Stimulated activated CD8-positive, alpha-beta memory T cell treated with anti-CD3 and anti-CD28 coated beads, Interleukin-4, amount 100 ng/mL, for 1 hour (primary cell): ENCODE measurements at places on chromosomes 3 and 15.

DNA sequence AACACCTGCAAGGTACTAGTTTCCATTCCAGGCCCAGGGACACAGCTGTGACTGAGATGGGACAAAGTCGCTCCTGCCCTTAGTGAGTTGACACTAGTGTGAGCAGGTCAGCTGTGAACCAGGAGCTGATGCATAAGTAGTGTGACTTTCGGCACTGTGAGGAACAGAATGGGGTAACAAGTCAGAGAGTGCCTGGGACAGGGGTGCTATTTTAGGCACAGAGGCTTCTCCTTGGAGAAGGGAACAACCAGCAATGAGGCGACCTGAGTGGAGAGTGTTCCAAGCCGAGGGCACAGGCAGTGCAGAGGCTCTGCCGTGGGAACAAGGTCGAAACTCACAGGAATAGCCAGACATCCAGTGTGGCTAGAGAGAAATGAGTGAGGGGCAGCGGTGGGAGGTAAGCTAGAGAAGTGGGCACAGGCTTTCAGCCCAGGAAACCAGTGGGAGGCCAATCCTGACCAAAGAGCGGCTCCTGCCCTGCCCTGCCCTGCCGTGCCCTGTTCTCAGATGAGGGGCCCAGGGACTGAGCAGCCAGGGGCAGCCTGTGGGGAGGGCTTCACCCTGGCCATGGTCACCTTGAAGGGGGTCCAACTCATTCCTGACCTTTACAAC, 14.2 kb downstream of the DNAH1 start:
- no peak for DNase-seq

- DNase-seq: no peak
Measured at GRCh38 chr15:82140886-82141285, 95.1 kb upstream of the MEX3B start.

DNA sequence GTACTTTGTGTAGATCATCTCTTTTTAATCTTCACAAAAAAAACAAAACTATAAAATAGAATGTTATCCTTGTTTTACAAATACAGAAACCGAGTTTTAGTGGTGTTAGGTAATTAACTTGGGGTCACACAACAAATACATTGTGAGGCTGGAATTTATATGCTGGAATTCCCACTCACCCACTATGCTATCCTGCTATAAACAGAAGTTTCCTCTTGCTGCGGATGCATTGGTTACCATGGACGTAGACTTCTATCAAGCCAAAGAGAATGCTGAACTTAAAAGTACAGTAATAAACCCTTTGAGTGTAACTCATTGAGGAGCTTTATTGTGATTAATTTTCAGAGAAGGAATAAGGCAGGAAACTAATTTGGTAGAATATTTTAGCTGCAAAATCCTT, 9.2 kb downstream of the SNAP23 start:
- DNase-seq: no peak

DNA sequence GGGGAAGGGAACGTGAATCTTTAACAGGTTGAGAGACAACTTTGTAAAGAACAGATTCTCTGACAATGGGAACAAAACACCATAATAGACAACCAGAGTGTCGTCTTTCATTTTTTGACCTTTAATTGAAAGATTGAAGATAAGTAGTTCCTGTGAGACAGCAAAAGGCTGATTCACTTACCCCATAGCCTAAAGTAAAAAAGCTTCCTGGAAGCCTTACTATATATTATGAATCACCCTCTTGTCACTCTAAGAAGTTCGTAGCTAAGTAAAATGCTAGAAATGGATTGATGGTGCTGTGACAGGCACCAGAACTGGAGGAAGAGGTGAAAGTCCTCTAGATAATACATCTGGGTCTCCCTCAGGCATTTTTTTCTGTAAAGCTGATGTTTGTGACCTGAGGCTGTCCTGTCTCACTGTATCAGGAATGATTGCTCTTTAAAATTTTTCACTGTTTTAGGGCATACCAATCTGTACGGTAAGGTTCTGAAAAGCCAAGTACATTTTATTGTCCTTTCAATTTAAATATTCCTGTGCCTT, 824.6 kb upstream of the SEMA6D start:
- DNase-seq: no peak

DNA sequence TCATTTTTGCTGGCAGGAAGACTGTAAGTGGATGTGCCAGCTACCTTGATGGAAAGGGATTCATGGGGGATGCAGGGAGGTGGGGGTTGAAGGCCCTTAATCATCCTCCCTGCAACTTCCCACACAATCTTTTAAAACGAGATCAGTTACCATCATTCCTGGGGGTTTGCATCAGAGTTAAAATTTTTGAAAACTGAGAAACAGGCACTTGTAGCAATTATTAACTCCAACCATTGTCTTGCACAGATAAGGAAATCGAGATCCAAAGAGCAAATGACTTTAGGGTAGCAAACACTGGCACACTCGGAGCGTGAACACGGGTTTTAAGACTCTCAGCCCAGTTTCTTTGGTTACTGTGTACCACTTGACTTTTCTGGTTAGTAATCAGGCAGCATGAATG, 41.9 kb downstream of the GPD1L start:
- no peak for DNase-seq

DNA sequence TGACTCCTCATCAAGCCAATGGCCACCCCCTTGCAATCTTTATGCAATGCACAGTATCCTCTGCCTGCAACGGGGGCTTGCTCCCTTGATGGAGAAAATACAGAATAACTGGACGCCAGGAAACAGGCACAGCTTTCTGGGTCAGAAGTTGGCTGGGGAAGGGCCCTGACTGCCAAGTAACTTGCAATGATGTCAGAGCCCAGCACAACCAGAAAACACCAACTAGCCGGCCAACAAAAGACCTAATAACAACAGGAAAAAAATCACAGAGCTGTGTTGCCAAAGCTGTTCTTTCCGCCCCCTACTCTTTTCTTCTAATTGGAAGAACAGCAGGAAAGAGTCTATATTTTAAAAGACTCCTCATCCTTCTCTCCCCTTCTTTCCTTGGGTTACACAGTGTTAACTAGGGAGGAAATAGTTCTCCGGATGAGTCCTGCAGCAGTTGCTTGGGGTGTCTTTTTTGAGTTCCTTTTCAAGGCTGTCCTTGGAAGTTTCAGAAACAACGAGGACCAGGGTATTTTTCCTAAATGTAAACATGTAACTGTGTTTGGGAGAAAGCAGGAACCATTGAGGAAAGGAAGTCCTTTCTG, 1.4 kb upstream of the SEMA6D start:
- DNase-seq: no peak

DNA sequence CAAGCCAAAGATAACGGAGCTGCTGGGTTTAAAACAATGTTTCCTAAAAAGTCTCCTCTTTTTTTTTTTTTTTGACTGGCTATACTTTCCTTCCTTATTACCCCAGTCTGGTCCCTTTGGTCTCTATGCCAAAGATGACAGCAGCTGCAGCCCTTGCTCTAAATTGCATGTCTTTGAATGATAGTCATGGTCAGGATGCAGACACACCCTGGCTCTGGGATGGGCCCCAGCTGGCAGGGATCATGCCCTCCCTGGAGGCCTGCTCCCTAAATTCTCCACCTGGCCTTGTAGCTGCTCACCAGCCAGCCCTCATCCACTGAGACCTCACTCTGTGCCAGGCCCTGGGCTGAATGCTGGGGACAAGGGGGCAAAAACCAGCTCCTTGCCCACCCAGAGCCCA, 95.8 kb downstream of the MESD start:
- DNase-seq: no peak

- peak; percentile 34 for DNase-seq
Measured at GRCh38 chr3:30644615-30645014, 38.2 kb downstream of the TGFBR2 start.

DNA sequence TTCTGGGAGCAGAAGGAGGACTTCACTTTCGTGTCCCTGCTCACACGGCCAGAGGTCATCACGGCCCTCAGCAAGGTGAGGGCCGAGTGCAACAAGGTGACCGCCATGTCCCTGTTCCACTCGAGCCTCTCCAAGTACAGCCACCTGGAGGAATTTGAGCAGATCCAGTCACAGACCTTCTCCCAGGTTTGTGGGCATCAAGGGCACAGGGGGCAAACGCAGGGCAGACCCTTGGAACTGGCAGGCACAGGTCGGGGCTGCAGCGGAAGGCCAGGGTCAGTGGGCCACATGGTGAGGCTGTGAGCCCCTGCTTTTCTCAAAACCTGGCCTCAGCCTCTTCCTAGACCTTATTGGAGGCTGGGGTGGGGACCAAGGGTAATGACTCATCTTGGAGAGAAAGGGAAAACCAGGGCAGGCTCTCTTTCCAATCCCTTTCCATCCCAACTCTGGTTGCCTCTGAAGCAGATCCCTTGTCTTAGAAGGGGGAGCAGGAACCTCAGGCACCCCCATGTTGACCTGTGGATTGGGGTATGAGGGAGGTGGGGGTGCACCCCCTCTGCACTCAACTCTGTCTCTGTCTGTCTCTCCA, 29.5 kb downstream of the DNAH1 start:
- DNase-seq: no peak

DNA sequence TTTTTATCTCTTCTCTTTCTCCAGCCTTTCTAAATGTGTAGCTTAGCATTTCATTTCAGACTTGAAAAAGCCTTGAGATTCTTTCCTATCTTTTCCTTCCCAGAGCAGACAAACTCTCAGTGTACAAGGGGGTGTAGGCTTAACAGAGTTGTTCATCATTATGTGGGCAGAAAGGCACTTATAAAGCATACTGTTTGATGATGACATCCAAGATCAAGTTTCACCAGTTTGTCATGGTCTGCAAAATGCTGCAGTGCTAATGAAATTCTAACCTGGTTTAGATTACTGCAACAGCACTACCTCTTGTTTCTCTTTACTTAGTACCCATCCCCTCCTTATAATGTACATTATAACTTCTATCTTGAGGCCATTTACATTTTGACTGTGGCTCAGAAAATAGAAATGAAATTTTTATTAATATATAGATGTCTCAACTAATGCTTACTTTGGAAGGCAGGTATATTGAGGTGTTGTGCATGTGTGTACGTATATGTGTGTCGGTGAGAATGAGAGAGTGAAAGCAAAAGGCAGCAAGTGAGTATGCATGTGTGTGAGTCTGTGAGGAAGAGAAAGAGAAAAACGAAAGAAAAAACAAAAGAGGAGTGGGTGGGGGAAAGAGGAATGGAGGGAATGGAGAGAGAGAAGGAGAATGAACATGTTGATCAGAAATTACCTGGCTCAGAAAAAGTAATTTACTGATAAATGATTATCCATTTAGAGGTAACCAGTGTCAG, 1043.6 kb downstream of the TUSC7 start:
- DNase-seq: no peak

DNA sequence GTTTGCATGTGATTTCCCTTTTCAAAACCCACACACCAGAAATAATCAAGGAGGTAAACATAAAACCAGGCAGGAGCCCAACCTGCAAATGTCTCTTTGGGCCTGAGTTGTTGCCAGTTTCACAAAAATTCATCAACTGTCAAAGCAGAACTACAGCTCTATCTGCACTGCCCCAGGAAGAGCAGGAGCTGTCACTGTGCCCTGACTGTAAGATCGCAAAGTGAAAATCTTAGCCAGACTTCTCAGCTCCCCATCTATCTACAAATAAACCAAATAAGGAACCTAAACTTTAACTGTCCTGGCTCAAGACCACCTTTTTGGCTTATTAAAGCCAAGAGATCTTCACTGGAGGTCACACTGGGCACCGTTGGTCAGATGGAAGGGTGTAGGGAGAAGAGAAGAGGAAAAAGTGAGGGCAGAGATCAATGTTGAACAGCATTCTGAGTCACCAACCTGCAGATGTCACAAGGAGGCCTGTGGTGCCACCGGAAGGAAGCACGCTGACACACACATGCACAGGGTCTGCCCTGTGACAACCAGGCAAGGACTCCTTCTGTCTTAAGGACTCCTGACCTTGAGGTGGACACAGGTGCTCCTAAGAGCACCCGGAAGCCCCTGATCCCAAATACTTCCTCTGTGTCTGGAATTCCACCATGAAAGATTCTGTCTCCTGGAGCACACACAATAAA, 58.7 kb downstream of the RPN1 start:
- no peak for DNase-seq

GRCh38 chr15:77228828-77229227, 157.9 kb upstream of the TSPAN3 start:
- DNase-seq: no peak

DNA sequence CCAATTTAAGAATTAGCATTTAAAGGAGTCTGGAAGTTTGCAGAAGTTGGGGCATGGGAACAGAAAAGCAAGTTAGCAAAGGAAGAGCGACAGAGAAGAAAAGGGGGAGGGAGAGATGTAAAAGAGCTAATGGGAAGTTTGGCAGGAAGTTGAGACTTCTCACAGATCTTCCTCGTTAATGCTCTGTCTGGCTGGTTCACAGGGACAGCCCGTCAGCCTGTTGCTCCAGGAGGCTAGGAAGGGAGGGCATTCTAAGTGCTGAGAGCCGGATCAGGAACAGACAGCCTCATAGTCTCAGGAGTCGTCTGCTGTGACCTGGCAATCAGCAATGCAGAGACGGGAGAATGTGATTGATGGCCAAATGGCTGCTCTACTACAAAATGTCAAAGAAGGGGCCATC, 150.3 kb downstream of the AGBL1 start:
- DNase-seq: no peak

DNA sequence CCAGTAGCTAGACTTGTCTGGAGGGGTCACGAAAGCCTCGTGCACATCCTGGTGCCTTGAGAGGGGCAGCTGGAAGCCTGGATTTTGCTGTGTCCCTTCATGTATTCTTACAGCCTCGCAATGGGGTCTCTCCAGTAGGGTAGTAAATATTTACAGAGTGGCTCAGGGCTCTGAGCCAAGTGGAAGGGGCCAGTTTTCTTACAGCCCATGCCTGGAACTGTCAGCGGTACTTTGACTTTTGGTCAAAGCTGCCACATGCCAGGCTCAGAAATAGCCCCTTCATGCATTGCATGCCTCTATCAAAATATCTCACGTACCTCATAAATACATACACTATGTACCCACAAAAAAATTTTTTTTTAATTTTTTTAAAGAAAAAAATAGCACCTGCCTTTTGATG, 119.2 kb downstream of the OSBPL10 start:
- DNase-seq: no peak

- no peak for DNase-seq
Measured at GRCh38 chr3:169256796-169257522, 406.6 kb downstream of the MECOM start.
